Activated CD8-positive, alpha-beta memory T cell treated with anti-CD3 and anti-CD28 coated beads for 48 hours (primary cell): ENCODE measurements at places on chromosomes 4 and X.

DNA sequence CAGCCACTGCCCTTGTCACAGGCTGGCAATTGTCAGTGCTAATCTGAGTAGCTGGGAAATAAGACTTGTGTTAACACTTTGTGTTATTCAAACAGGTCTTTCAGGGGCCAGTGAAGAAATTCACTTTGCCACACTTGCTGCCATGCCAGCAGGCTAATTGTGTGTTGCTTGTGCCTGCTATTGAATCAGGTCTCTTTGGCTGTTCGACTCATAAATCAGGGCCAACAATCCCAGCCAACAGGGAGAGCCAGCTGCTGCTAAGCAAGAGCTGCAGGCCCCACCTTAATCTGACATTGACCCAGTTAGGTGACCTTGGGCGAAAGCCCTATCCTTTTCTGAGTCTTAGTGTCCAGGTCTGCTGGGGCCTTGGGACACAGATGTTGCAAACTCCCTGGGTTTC, 28.1 kb upstream of the MAMLD1 start:
- no peak for DNase-seq

DNA sequence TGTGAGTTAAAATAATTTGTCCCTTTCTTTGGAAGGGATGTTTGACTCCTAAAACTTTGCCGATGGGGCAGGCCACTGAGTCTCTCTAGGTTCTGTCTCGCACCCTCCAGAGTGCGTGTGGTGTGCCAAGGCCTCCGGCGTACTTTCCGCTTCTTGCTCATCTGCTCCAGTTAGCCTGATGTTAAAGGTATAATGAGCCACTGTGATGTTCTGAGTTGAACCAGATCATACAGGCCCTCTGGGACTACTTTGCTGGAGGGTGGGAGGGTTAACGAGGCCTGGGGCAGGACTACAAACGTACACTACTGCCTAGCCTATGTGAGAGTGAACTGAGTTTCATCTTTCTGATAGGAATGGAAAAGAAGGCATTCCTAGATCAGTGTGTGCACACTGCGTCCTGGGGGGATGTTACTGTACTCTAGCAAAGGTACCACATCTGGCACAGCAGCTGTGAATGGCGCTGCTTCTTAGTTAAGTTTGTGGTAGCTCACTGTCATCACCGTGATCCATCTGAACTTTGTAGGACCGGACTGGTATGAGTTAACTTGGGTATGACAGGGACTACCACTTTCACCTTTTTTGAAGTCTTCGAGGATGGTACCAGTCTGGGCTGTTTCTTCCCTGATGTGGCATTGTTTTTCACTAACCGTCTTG, 60.2 kb downstream of the RGS12 start:
- DNase-seq: no peak

GRCh38 chr4:177185151-177185550, 124.5 kb upstream of the NEIL3 start:
- DNase-seq: no peak

DNA sequence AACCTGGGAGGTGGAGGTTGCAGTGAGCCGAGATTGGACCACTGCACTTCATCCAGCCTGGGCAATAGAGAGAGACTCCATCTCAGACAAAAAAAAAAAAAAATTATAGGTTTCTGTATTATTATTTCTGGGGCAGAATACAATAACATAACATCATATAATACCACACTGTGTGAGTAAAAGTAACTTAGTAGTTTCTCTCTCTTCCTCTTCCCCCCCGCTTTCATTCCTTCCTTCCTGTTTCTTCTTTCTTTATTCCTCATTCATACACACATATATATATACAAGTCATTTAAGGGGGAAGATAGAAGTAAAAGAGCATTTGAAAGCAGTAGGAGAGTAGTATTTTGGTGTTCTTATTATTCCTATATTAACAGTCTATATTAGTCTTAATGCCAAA, 55.9 kb upstream of the FHDC1 start:
- no peak for DNase-seq

DNA sequence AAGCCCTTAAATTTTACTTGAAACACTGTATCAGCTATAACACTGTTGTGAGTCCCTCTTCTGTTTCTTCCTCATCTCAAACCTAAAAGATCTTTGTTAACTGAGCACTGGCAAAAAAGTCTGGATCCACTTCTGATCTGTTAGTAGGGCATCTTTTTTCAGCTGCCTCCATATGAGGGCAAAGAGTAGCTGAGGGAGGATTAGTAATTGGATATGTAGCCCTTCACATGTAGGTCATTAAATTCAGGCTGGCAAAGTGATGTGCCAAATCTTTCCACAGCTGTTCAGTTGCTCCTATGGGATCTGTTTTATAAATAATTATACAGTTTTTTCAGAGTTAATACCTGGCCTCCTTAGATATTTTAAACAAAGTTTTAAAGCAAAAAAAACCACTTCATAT, 1.1 kb upstream of the TRMT10A start:
- no peak for DNase-seq

GRCh38 chrX:109373468-109373867, 108.4 kb downstream of the GUCY2F start:
- DNase-seq: no peak

DNA sequence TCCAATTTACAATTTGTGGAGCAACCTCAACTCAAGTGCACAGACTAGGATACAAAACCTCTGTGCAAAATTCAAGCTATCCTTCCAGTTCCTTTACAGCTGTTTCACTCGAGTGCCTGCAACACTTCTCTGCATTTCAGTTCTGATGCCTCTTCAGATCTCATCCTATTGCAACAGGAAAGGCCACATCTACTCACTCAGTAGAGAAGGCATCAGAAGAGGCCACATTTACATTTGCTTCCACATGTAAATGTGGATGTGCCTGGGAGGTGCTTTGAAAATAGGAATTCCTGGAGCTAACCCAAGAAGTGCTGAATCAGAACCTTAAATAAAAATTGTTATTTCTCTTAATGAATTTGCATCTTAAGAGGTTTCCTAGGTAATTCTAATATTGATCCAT, 45.8 kb upstream of the SERTM2 start:
- no peak for DNase-seq
